ENCODE measurements at places on chromosomes 13 and 19. TPM values are rescaled to one million over a fixed set of nuclear protein-coding genes. Genes with fewer than 3 reads are reported as not detected.

Gene HSPB6
- 19.7 TPM for polyA plus RNA-seq

Gene ISYNA1
- 101 TPM for polyA plus RNA-seq

Gene OR1M1
- 0.08 TPM for polyA plus RNA-seq

Gene ZNF534
- polyA plus RNA-seq: 1.2 TPM

Gene ANGPTL8
- polyA plus RNA-seq: 0.62 TPM

Gene CLC
- 3.0 TPM for polyA plus RNA-seq

Gene RASIP1
- 11.9 TPM for polyA plus RNA-seq

Gene RGS9BP
- polyA plus RNA-seq: 0.42 TPM

Gene ZNF628
- 2.4 TPM for polyA plus RNA-seq

Gene THSD8
- polyA plus RNA-seq: 5.4 TPM

Gene FOXA3
- polyA plus RNA-seq: 0.12 TPM

Gene TLE6
- 8.6 TPM for polyA plus RNA-seq

Gene CEACAM4
- not detected for polyA plus RNA-seq

Gene ASPDH
- 8.6 TPM for polyA plus RNA-seq

Gene ONECUT3
- 0.03 TPM for polyA plus RNA-seq

Gene CEACAM5
- polyA plus RNA-seq: 0.08 TPM

Gene SIGLEC12
- polyA plus RNA-seq: 0.10 TPM

Gene CEACAM6
- not detected for polyA plus RNA-seq

Gene FFAR3
- polyA plus RNA-seq: 0.15 TPM

Gene PGLYRP2
- not detected for polyA plus RNA-seq

Gene SHISA7
- 0.20 TPM for polyA plus RNA-seq

Gene KCNRG
- polyA plus RNA-seq: 2.1 TPM

Gene TOMM40
- 43.3 TPM for polyA plus RNA-seq

Gene CERS1
- 4.5 TPM for polyA plus RNA-seq

Gene NCR1
- polyA plus RNA-seq: 0.37 TPM

Gene SH2D3A
- 6.2 TPM for polyA plus RNA-seq

Gene NXNL1
- 0.35 TPM for polyA plus RNA-seq

Gene PCDH8
- not detected for polyA plus RNA-seq

Gene C1QTNF9B
- 1.4 TPM for polyA plus RNA-seq

Gene KIR2DL4
- polyA plus RNA-seq: not detected

Gene SYDE1
- 14.4 TPM for polyA plus RNA-seq

Gene CRTC1
- polyA plus RNA-seq: 16.7 TPM

Gene PRTN3
- 0.67 TPM for polyA plus RNA-seq

Gene METTL21C
- not detected for polyA plus RNA-seq

Gene CIC
- 46.0 TPM for polyA plus RNA-seq

Gene ZNF224
- 50.2 TPM for polyA plus RNA-seq

Gene GRAMD1A
- polyA plus RNA-seq: 62.1 TPM

Gene TMC4
- 32.3 TPM for polyA plus RNA-seq

Gene NLRP11
- 0.25 TPM for polyA plus RNA-seq

Gene KLF1
- 0.17 TPM for polyA plus RNA-seq

Gene TMPRSS9
- polyA plus RNA-seq: 0.60 TPM

Gene MEDAG
- polyA plus RNA-seq: 0.80 TPM

Gene OLFM4
- polyA plus RNA-seq: 0.57 TPM

Gene ATCAY
- polyA plus RNA-seq: 0.18 TPM

Gene ZNF253
- polyA plus RNA-seq: 37.6 TPM

Gene STARD13
- polyA plus RNA-seq: 21.3 TPM

Gene VSTM1
- not detected for polyA plus RNA-seq

Gene CYP4F2
- 0.13 TPM for polyA plus RNA-seq

Gene PTGER1
- polyA plus RNA-seq: 1.6 TPM

Gene EPSTI1
- polyA plus RNA-seq: 13.6 TPM

Gene NRTN
- 2.6 TPM for polyA plus RNA-seq

Gene LGALS14
- polyA plus RNA-seq: not detected

Gene WDR87
- 0.03 TPM for polyA plus RNA-seq

Gene IZUMO4
- 6.2 TPM for polyA plus RNA-seq

Gene KCTD12
- polyA plus RNA-seq: 82.8 TPM

Gene GARIN5A
- polyA plus RNA-seq: 5.5 TPM

Gene COL5A3
- 0.71 TPM for polyA plus RNA-seq

Gene VSIG10L
- polyA plus RNA-seq: 4.6 TPM

Data from left kidney (tissue), 8 donors.